Testis (tissue), 5 donors: ENCODE measurements at places on chromosomes 5 and 9. TPM values are rescaled to one million over a fixed set of nuclear protein-coding genes. Genes with fewer than 3 reads are reported as not detected.

VLDLR gene
- polyA plus RNA-seq = 30.0 TPM

DNA sequence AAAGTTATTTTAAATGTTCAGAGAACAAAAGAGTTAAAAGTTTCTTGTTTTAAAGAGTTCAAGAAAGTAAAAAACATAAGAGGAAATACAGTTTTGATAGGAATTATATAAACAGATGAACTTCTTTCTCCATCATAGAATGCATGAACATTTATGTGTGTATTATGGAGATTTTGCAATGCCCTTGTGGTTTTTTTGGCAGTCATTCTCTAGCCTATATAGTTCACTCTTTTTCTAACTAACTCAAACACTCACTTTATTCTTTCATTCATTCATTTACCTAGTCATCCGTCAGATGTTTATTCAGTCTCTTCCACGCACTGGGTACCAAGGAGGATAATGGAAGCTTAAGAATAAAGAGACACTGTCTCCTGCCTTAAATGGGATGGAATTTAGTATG lies 195.9 kb upstream of the VLDLR start:
- H3K36me3 ChIP-seq = no peaks in the 10 kb centered on the region
- DNase-seq = no peak
- H3K4me1 ChIP-seq = peaks cover 4% of the 10 kb centered on the region
- no peaks in the 10 kb centered on the region for H3K27me3 ChIP-seq
- H3K27ac ChIP-seq = no peak overlapping the region

ENHO gene
- 25.7 TPM for polyA plus RNA-seq

NNT gene
- 25.4 TPM for polyA plus RNA-seq

DNA sequence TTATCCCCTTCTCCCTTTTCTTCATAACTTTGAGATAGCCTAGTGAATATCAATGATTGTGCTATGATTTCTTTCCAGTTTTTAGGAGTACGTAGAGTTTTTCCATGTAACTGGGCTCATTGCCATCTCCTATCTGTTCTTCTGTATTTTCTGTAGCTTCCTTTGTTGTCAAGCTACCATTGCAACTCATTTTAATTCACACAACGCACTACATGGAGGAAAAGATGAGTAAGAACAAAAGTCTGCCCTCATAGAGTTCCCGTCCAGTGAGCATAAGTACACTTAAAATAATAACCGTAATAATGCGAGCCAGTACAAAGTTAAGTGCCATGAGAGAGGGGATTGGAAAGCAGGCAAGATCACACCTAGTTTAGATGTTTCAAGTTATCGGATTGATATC lies 177.7 kb downstream of the PAM start:
- H3K27ac ChIP-seq = no peak overlapping the region
- H3K4me3 ChIP-seq = no peak overlapping the region
- DNase-seq = no peak
- no peaks in the 10 kb centered on the region for H3K36me3 ChIP-seq
- no peaks in the 10 kb centered on the region for H3K4me1 ChIP-seq
